ENCODE measurements at places on chromosomes 6 and 20. TPM values are rescaled to one million over a fixed set of nuclear protein-coding genes. Genes with fewer than 3 reads are reported as not detected.

Gene PCMT1
- total RNA-seq, result 133 TPM

Gene COL21A1
- total RNA-seq, result 0.43 TPM

DNA sequence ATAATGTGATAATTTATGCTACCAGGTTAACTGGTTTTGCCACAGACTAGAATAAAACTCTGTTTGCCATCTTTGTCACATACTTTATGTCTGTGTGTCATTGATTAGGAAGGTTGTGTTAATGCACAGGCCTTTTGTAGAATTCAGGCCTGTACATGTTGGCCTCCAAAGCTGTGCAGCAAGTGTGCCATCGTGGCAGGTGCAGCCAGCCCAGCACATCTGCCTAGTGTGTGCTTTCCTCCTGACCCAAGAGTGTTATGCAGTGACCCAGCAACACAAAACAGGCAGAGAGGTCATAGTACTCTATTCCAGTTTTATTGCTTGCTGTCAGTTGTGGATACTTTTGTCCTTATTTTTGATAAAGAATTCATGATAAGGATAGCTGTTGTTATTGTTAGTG lies 3.7 kb downstream of the MAP3K4 start:
- H3K4me3 ChIP-seq, result no peak overlapping the region
- no peak for DNase-seq
- H3K36me3 ChIP-seq, result no peaks in the 10 kb centered on the region
- no peak overlapping the region for H3K27ac ChIP-seq

DNA sequence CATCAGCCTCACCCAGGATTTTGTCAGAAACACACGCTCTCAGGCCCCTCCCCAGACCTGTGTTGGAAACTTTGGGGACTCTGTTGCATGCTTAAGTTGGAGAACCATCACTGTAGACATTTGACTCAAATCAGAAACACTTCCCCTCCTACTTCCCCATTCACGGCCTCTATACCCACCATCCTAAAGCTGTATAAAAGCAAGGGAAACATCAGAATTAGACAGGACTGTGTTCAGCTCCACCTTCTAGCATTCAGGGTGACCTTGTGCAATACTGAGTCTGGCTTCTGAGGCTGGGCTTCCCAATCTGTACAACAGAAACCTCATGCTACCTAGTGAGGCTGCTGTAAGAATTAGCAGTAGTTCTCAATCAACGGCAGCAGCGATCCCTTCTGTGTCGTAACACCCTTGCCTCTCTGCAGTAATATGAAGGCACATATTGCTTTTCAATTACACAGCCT lies 252.3 kb downstream of the LY86 start:
- H3K27me3 ChIP-seq, result no peaks in the 10 kb centered on the region
- no peaks in the 10 kb centered on the region for H3K36me3 ChIP-seq
- no peak overlapping the region for H3K27ac ChIP-seq
- no peaks in the 10 kb centered on the region for H3K4me1 ChIP-seq

- no peak for DNase-seq
- no peaks in the 10 kb centered on the region for H3K36me3 ChIP-seq
- H3K27me3 ChIP-seq, result peaks cover 60% of the 10 kb centered on the region
- H3K4me1 ChIP-seq, result no peaks in the 10 kb centered on the region
Observed at GRCh38 chr20:19212469-19212815, at the start of gene SLC24A3. SLC24A3 (plus strand) TSS chr20:19212642.

DNA sequence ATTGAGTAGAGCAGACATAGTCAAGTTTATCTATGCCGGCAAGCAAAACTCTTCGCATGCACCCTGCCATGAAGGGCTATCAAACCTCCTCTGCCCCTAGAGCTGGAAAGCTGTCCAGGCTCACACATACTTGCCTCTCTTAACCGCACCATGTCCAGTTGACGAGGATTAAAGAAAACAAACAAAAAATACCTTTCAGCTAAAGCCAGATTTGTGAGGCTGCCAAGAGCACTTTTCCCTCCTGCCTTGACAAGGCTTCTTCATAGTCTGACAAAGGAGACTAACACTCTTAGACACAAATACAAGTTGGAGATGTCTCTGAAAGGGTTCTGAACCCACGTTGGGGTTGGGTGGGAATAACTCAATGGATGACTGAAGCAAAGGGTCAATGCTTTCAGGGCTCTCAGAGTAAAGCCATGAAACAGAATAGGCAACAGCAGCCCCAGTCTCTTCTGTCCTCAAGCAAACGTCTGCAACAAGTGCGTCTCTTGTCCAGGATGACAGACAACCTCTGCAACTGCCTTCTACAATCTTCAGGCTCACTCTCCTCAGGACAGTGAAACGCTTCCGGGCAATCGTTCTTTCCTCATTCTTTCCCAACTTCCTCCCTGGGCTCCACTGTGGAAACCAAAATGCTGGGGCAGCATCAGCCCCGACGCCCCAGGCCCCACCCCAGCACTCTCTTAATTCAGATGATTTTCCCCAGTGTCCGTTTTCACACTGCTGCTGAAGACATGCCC lies 57.8 kb downstream of the AGPAT4 start:
- DNase-seq, result no peak
- H3K27ac ChIP-seq, result no peak overlapping the region
- H3K4me3 ChIP-seq, result no peak overlapping the region
- H3K27me3 ChIP-seq, result no peaks in the 10 kb centered on the region

All from neural progenitor cell (in vitro differentiated cells).